ENCODE measurements at places on chromosomes 6 and 20.

DNA sequence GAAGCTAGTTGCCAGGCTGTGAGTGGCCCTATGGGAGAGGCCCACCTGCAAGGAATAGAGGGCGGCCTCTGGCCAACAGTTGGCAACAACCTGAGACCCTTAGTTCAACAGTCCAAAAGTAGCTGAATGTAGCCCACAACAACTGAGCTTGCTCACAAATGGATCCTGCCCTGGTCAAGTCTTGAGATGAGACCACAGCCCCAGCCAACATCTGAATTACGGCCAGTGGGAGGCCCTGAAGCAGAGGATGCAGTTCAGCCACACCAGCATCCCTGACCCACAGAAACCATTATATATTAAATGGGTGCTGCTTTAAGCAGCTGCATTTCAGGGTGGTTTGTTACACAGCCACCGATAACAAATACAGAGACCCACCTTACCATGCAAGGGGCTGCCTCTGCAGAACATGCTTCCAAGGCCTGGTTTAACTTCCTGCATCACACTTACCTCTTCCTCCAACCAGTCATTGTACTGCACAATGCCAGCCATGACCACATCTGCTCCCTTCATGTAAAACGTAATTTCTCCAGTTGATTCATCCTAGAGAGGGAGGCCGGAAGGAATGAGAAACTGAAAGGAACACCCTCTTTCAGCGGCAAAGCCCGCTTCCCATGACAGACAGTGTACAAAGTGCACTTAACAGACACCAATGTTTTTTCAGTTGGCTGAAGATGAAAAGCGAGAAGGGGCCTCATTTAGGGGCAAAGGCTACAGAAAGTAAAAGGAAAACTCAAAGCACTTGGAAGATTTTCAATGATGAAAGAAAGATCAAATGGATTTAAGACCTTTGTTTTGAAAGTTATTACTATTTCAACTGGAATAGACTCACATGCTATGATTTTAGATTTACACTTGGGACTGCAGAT lies 86.2 kb upstream of the NFATC2 start:
- peak; percentile 73 for DNase-seq

DNA sequence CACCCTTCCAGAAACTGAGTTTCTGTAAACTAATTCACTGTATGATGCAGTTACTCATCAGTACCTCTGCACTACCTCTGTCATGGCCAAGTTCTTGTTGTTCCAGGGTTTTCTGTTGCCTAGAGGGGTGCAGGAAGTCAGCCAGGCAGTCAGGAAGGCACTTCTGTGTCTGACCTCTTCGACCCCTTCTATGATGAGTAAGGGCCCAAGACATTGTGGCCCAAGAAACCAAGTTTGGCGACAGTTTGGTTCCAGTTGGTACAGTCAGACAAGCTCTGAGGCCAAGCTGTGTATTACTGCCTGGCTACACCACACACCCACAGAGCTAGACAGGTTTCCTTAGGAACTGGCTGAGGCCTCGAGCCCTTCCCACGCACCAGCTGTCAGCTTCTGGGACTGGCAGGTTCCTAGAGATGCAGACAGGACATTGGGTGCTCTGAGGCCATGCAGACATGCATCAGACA lies 41.2 kb downstream of the TRAF3IP2 start:
- peak; percentile 43 for DNase-seq

GRCh38 chr6:100001915-100002388 lies 7.9 kb upstream of the MCHR2 start:
- DNase-seq: peak; percentile 68

- no peak for DNase-seq
Measured at GRCh38 chr6:150672800-150673199, 73.1 kb downstream of the PLEKHG1 start.

DNA sequence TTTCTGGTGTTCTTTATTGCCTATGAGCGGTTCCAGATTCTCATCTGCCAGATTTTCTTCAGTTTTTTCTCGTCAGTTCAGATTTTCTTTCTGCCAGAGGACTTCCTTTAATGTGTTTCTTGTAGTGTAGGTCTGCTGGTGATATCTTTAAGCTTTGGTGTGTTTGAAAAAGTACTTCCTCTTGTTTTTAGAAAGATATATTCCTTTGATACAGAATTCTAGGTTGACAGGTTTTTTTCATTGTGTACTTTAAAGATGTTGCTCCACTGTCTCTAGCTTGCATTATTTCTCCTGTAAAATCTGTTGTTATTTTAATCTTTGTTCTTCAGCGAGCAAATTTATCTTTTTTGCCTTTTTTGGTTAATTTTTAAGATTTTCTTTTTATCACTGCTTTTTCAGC lies 36.9 kb downstream of the ASXL1 start:
- no peak for DNase-seq

GRCh38 chr6:119152187-119152586 lies 73.7 kb upstream of the FAM184A start:
- no peak for DNase-seq

DNA sequence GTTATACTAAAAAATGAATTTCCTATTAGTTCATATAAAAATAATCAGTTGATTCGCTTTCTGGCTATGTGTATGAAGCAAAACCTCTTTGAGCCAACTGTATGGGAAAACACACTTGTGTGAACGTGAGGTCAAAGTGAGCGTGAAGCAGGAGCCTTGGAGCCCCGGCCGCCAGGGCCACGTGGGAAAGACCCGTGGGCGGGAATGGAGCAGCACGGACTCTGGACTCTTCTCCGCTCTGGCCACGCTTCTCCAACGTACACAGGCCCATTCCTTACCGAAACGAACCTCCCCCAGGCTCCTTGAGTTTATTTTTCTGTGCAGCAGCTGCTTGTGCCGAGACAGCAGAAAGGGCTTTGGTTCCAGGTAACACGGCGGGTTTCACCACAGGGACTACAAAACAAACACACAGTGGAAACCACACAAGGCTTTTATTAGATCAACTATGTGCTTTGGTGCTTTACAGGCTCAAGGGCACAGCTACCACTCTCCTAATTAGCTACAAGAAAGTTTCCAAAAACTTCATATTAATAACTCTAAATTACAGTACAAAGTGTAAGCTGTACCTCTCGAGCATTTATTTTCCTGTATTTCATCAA lies 62.7 kb downstream of the TAF4 start:
- no peak for DNase-seq

- no peak for DNase-seq
Measured at GRCh38 chr20:54458219-54458618, 17.2 kb upstream of the DOK5 start.

- peak; percentile 59 for DNase-seq
Measured at GRCh38 chr6:149182262-149182661, 135.2 kb upstream of the TAB2 start.

- DNase-seq: no peak
Measured at GRCh38 chr20:31566319-31566657, 38.8 kb upstream of the ID1 start.

DNA sequence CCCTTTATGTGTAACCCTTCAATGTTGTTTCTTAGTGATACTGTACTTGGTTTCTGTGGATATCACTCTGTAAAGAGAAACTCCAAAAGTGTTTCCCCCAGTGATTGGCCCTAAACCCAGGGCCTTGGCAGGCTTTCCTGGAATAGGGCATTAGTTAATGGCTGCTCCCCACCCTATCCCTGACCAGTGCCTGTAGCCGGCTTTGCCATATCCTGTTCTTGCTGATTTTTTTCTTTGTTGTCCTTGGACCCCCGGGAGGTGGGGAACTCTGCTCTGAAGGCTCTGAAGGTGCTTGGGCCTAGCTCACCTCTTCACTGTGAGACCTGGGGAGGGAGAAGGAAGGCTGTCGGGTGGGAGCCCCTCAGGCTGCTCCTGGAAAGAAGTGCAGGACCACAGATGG lies 120.1 kb downstream of the TCP11 start:
- DNase-seq: peak; percentile 19

GRCh38 chr6:138103871-138104270 lies 3.3 kb downstream of the PERP start:
- no peak for DNase-seq

GRCh38 chr20:1994627-1995026 lies 769 bp upstream of the PDYN start:
- DNase-seq: no peak

DNA sequence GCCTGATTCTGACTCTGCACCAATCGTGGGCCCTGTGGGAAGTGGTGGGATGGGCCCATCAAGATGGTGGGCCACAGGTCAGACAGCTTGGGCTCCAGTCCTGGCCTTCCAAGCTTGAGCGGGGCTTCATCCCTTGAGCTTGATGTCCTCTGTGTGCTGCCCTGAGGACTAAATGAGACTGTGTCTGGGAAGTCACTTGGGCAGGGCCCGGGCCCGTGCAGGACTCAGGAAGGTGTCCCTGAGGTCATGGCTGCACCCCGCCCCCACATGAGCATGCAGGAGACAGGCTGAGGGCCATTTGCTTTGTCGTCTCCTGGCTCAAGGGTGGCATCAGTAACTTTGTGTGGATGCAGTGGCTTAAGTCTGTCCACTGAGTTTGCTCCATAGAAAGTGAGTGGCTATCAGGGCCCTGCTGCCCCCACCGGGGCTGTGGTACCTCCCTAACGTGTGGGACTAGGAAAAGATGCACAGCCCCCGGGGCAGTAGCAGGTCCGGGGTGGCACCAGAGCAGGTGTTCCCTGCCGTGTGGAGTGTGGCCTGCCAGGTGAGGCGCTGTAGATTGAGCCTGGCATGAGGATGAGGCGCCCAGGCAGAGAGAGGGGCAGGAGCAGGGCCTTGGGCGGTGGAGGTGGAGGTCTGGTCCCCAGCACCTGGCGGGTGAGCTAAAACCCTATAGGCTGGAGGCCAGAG lies 298.6 kb downstream of the TAF4 start:
- DNase-seq: no peak

- DNase-seq: no peak
Measured at GRCh38 chr6:128240024-128240428, 280.4 kb downstream of the PTPRK start.

GRCh38 chr6:156658966-156659821 lies 118.0 kb upstream of the ARID1B start:
- DNase-seq: peak; percentile 25

GRCh38 chr6:122694602-122695001 lies 84.4 kb downstream of the PKIB start:
- DNase-seq: no peak

DNA sequence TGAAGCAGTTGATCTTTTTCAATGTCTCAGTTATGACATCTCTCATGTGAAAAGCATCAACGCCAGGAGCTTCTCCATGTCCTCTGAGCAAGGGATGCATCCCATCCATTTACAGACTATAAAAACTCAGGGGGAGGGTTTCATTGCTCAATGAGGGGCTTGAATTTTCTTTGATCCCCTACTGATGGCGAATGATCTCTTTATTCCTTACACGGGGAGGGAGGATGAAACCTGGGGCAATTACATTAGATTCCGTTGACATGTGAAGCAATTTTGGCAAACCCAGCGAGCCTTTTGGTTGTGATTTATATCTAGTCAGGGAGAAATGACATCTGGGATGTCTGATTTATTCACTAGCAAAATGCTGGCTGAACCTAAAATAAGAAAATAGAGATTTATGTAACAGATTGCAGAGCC lies 268.9 kb downstream of the HIVEP2 start:
- DNase-seq: no peak

GRCh38 chr6:158311193-158311592 lies 1.1 kb upstream of the TULP4 start:
- no peak for DNase-seq

- DNase-seq: no peak
Measured at GRCh38 chr6:107787589-107787960, 36.5 kb downstream of the SCML4 start.

DNA sequence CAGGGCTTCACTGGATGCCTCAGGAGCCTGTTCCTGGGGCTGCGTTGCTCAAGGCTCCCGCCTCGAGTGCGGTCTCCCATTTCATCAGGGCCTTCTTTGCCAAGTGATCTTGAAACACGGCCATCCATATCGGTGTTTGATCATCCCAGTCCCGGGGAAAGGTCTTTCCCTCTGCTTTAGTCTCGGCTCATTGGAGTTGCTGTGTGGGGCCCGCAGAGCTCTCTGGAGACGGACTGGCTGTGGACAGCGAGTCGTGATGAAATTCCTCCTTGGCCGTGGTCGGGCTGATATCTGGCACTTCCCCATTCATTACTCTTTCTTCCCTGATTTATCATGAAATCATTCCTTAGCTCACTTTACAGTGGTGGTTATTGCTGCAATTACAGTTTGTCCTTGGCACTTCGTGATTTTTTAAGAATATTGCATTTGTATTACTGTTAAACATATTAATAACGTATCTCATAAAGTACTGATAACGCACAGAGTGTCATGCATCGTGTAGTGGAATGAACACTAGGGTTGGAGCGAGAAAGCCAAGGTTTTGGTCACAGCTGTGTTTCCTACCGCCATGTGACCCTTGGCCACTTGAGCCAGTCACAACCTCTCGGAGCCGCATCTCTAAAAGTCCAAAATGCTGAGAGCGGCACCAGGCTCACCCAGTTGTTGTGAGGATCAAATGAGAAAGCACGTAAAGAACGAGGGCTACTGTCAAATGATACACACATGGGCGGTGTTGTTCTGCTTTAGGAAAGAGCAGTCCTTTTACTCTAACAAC lies 71.8 kb downstream of the MTHFD1L start:
- DNase-seq: peak; percentile 78

DNA sequence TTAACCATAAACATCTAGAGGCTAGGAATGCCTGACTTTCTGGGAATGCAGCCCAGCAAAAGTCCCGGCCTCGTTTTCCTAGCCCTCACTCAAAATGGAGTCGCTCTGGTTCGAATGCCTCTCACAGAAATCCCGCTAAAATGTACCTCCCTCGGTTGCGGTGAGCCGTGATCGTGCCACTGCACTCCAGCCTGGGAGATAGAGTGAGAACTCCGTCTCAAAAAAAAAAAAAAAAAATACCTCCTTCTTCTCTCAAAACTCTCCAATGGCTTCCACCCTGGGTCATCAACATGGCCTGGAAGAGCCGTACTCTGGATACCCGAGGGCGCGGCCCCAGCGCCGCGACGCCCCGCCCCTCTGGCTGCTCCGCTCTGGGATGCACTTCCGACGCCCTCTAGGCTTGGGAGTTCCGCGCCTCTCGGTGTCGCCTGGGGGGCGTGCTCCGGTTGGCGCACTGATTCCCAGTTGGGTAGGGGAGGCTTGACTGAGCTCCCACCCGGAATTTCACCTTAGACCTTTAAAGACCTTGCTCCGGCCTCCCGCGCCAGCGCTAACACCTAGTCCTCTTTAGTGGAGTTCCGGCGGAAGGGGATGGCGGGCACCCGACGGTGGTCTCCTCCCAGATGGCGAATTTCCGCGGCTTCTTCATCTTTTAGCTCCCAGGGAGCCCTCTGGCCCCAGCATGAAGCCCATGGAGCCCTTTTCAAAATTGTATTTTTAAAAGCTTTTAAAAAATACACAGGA lies 12.3 kb downstream of the HMGN4 start:
- DNase-seq: peak; percentile 16

GRCh38 chr6:110708295-110708950 lies 106.8 kb downstream of the CDK19 start:
- peak; percentile 77 for DNase-seq

- peak; percentile 5 for DNase-seq
Measured at GRCh38 chr6:46734867-46735719, at the start of gene PLA2G7. Gene PLA2G7, minus strand, starts transcription at chr6:46735375. Its CDS starts 12,484 bp downstream, at chr6:46722891.

DNA sequence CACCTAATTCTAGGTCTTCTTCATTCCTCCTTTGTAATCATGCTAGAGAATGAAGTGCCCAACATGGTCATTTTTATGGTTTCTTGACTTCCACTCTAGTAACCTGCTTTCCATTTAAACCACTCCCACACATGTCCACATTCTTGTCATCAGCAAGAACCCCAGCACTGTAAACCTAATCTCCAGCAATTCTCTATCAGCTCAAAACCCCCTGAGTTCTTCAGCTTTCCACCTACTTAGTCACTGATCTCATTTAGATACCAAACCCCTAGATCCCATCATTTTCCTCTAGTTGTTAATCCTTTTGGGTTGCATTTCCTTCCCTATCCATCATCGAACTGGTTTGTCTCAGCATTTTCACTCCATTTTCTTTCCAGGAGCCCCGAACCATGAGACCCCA lies 49.7 kb downstream of the GOPC start:
- DNase-seq: peak; percentile 29

- no peak for DNase-seq
Measured at GRCh38 chr20:38350879-38351775, 4.8 kb downstream of the LBP start.
